ENCODE measurements at places on chromosomes 2 and 18.

DNA sequence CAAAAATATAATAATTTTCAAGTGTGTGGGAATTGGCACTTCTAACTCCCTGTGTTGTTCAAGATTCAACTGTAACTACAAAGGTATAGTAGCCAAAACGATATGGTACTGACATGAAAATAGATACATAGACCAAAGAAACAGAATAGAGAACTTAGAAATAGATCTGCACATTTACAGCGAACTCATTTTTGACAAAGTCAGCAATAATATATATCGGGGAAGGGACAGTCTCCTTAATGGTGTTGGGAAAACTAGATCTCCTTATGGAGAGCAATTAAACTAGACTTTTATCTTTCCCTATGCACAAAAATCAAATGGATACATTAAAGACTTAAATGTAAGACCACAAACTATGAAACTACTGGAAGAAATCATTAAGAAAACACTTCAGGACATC is 1530.6 kb upstream of the SLC39A10 start:
- no peak for DNase-seq

DNA sequence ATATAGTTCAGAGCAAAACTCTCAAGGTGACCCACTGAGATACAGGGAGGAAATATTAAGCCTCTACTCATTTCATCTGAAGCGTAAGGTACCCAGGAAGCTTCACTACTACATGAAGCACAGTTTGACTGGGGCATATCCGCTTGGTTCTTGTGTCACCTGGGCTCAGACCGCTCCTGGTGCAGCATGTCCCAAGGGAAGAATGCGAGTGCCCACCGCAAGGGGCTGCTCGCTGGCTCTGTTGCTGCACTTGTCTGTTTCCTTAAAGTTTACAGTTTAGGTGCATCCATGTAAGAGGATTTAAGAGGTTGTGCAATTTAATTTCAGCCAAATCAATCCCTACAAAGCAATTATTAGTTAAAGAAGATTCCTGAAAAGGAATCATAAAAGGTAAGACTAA is 507.8 kb downstream of the FBXO15 start:
- DNase-seq = no peak

- DNase-seq = no peak
Measured at GRCh38 chr2:58920001-58920400, 678.9 kb upstream of the FANCL start.

GRCh38 chr2:38168710-38169480 is 92.9 kb upstream of the CYP1B1 start:
- DNase-seq = no peak

Measured in small intestine (tissue), 16 donors.